ENCODE measurements at places on chromosomes 6 and 20. TPM values are rescaled to one million over a fixed set of nuclear protein-coding genes. Genes with fewer than 3 reads are reported as not detected.

The SLC22A16 gene
- total RNA-seq: not detected

The LTA gene
- not detected for total RNA-seq

DNA sequence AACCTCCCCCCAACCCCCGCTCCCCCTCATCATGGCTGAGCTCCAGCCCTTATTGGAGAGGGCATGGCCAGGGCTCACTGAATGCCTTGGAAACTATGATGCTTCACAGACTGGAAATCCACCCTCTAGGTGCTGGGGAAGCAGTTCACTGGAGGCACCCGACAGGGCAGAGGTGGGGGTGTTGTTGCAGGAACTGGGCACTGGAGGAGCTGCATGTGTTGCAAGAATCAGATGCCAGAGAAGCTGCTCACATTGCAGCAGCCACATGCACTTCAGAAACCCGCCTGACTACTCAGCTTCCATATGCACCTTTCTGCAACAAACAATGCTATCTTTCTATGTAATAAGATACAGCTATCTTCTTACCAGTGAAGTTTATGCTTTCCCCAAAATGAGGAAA is 7.9 kb upstream of the TBPL1 start:
- H3K4me3 ChIP-seq: no peak overlapping the region
- H3K36me3 ChIP-seq: no peaks in the 10 kb centered on the region
- H3K4me1 ChIP-seq: no peaks in the 10 kb centered on the region

- DNase-seq: peak; percentile 88
- peaks cover 38% of the 10 kb centered on the region for H3K4me1 ChIP-seq
- H3K36me3 ChIP-seq: no peaks in the 10 kb centered on the region
- peak within 1 kb of the TSS; percentile 71 for H3K4me3 ChIP-seq
Observed at GRCh38 chr6:32153564-32154513, at the start of gene PPT2. Gene PPT2 (plus strand): TSS chr6:32154141. CDS start chr6:32154595, 454 bp downstream.

The IL17F gene
- not detected for total RNA-seq

The ISM1 gene
- 0.64 TPM for total RNA-seq

DNA sequence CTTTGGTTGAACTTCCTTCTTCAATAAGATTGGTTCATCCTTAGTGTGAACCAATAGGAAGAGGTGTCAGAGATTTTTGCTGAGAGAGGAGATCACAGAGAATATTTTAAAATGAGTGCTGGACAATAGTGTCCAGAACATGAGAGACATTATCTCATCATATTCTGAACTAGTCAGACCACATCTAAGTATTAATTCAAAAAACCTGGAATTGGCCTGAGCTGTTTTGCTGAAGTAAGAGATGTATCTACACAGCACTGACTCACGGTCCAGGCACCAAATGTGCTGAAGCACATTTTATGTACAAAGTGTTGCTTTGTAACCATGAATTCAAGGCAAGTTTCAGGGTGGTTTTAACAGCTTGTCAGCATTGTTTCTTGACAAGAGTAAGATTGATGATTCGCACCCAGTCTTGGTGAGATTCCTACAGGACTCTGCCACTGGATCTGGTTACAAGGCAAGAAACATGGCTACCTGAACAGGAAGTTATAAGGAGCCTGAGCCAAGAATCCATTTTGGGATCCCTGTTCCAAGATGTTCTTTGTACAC is 178.2 kb upstream of the HEY2 start:
- DNase-seq: no peak
- H3K36me3 ChIP-seq: no peaks in the 10 kb centered on the region
- no peaks in the 10 kb centered on the region for H3K4me1 ChIP-seq
- no peaks in the 10 kb centered on the region for H3K27me3 ChIP-seq
- H3K4me3 ChIP-seq: no peak overlapping the region
- H3K27ac ChIP-seq: no peak overlapping the region

The ADGRB3 gene
- total RNA-seq: 0.96 TPM

The PPP1R3D gene
- total RNA-seq: 16.7 TPM

- no peaks in the 10 kb centered on the region for H3K36me3 ChIP-seq
- H3K27ac ChIP-seq: no peak overlapping the region
- H3K4me3 ChIP-seq: no peak overlapping the region
- H3K27me3 ChIP-seq: no peaks in the 10 kb centered on the region
Observed at GRCh38 chr6:4336778-4337442, 201.5 kb upstream of the ECI2 start.

The ARMC2 gene
- total RNA-seq: 2.0 TPM

DNA sequence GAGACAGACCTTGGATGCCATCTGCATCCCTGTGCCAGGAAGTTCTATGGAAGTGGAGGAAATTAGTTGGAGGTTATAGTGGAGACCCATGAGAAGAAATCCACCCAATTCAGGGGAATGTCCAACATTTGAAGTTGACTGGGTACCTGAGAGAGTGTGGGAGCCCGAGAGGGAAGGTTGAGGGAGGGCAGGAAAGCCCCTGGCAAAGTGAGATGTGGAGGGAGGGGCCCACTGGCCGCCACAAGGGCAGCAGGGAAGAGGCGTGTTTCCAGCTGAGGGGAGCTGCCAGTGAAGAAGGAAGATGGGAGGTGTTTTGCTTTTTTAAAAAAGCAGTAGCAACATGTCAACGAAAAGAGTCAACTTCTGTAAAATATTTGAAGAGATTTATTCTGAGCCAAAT is 16.3 kb upstream of the SERPINB9 start:
- no peak for DNase-seq
- no peak overlapping the region for H3K4me3 ChIP-seq
- H3K4me1 ChIP-seq: peaks cover 2% of the 10 kb centered on the region
- H3K27ac ChIP-seq: no peak overlapping the region
- no peaks in the 10 kb centered on the region for H3K27me3 ChIP-seq
- no peaks in the 10 kb centered on the region for H3K36me3 ChIP-seq

GRCh38 chr6:12504325-12504966 is 212.1 kb upstream of the PHACTR1 start:
- H3K36me3 ChIP-seq: no peaks in the 10 kb centered on the region
- no peak overlapping the region for H3K4me3 ChIP-seq
- DNase-seq: peak; percentile 29

GRCh38 chr20:44247586-44248409 is 690 bp downstream of the GDAP1L1 start:
- no peaks in the 10 kb centered on the region for H3K36me3 ChIP-seq
- H3K4me1 ChIP-seq: peaks cover 6% of the 10 kb centered on the region
- H3K27me3 ChIP-seq: peaks cover 17% of the 10 kb centered on the region
- H3K27ac ChIP-seq: no peak overlapping the region
- DNase-seq: no peak

GRCh38 chr6:39920157-39920556 is 14.1 kb downstream of the MOCS1 start:
- peaks cover 65% of the 10 kb centered on the region for H3K4me1 ChIP-seq
- H3K36me3 ChIP-seq: peaks cover 6% of the 10 kb centered on the region
- no peak for DNase-seq

DNA sequence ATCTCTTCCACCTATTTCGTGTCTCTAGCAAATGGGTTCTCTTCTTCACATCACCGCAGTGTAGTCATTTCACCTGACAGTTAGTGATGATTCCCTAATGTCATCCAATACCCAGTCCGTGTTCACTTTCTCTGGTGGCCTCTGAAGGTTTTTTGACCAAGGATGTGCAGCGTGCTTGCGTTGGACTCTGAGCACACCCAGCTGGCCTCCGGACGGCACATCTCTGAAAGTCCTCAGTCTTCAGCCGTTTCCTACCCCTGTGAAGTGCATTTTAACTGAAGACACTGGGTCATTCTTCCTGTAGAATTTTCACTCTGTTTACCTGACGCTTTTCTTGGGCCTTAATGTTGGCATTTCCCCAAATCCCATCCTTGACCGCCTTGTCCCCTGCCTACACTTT is 98.7 kb downstream of the ERMARD start:
- H3K4me3 ChIP-seq: no peak overlapping the region
- no peaks in the 10 kb centered on the region for H3K36me3 ChIP-seq
- H3K27ac ChIP-seq: no peak overlapping the region

The ULBP1 gene
- not detected for total RNA-seq

The SLC22A1 gene
- total RNA-seq: not detected

DNA sequence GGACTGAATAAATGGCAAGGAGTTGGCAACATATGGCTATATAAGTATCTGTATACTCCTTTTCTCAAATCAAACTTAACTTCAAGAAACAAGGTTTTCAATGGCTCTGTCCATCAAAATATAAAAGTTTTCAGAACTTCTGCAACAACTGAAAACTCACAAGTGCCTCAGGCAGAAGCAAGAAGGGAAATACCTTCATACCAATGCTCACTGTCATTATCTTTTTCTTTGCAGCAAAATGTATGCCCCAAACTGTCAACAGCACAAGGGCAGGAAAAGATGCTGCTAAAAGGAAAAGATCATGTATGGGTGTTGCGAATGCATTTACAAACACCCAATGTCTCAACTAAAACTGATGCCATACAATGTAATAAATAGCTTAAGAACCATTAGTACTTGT is 45.9 kb downstream of the PTPRK start:
- H3K27me3 ChIP-seq: no peaks in the 10 kb centered on the region
- peaks cover 16% of the 10 kb centered on the region for H3K4me1 ChIP-seq
- no peak for DNase-seq

The B3GALT4 gene
- 49.0 TPM for total RNA-seq

DNA sequence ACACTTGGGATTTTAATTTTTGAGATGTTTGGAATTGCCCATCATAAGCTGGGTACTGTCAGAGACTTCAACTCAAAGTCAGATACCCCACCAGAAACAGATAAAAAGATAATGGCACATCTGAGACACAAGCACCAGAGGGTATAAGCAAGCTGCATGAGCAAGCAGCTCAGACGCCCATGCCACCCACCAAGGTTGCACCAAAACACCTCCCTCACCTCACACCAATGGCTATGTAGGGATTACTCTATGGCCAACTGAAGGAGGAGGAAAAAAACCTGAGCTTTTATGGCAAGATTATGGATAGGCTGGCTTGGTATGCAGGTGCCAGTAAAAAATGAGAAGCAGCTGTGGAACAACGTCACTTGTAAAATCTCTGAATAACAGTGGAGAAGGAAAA is 3.8 kb upstream of the IRAK1BP1 start:
- H3K27me3 ChIP-seq: no peaks in the 10 kb centered on the region
- no peaks in the 10 kb centered on the region for H3K36me3 ChIP-seq

- H3K4me3 ChIP-seq: no peak overlapping the region
- no peak for DNase-seq
- no peak overlapping the region for H3K27ac ChIP-seq
- no peaks in the 10 kb centered on the region for H3K4me1 ChIP-seq
Observed at GRCh38 chr6:30547454-30547853, 8.8 kb downstream of the GNL1 start.

- H3K27ac ChIP-seq: peak overlapping the region; percentile 96
- H3K4me3 ChIP-seq: no peak overlapping the region
- H3K27me3 ChIP-seq: no peaks in the 10 kb centered on the region
- peaks cover 2% of the 10 kb centered on the region for H3K36me3 ChIP-seq
Observed at GRCh38 chr6:36592221-36592655, 1.9 kb upstream of the SRSF3 start.

DNA sequence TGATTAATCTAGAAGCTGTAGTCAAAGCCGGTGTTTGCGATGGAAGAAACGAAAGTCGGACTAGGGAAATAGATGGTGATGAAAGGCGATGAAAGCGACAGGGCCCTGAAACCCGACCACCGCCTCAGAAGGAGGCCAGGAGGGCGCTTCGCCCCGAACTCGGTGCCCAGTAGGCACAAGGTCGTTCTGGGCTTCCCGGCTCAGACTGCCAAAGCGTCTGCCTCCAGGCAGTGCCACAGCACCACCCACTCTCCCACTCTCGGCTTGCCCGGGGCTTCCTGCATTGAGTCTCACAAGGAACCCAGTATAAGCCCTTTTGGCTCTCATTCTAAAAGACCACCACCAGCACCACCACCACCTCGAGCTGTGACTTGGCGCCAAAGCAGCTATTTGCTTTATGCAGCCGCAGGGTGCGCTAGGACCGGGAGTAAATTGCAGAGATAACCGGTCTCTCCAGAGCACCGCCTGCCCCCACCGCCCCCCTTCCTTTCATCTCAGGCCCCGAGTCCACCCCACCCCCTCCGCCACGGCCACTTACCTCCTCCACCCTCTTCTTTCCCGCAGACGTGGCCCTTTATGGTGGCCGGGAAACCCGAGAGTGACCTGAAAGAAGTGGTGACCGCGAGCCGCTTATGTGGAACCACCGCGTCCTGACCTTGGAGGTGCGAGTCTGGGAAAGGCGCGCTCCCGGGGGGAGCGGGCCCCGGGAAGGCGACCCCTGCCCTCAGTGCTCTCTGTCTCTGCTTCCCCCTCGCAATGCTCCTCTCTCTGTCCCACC is 2.4 kb downstream of the TCF21 start:
- no peaks in the 10 kb centered on the region for H3K36me3 ChIP-seq
- peak overlapping the region; percentile 82 for H3K27ac ChIP-seq

The MYLIP gene
- 38.9 TPM for total RNA-seq

The CDH4 gene
- not detected for total RNA-seq

GRCh38 chr6:168554472-168554871 is 113.5 kb downstream of the SMOC2 start:
- no peaks in the 10 kb centered on the region for H3K27me3 ChIP-seq
- no peaks in the 10 kb centered on the region for H3K4me1 ChIP-seq
- DNase-seq: no peak
- no peak overlapping the region for H3K27ac ChIP-seq

- H3K4me1 ChIP-seq: no peaks in the 10 kb centered on the region
- DNase-seq: no peak
- no peaks in the 10 kb centered on the region for H3K36me3 ChIP-seq
- no peak overlapping the region for H3K4me3 ChIP-seq
- no peak overlapping the region for H3K27ac ChIP-seq
Observed at GRCh38 chr6:68718385-68719073, 83.4 kb downstream of the ADGRB3 start.

The ZNF391 gene
- 1.2 TPM for total RNA-seq

The SLC13A3 gene
- not detected for total RNA-seq

DNA sequence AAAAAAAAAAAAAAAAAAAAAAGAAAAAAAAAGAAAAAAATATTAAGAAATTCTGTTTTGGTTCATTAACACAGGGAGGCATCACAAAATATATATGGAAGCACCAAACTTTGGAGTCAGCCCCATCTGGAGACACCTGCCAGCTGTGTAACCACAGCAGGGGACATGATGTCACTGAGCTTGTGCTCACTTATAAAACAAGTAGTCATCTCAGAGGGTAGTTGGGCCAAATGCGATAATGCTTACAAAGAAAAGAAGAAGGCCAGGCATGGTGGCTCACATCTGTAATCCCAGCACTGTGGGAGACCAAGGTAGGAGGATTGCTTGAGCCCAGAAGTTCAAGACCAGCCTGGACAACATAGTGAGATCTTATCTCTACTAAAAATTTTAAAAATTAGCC is 1.1 kb upstream of the BNIP5 start:
- peak overlapping the region; percentile 14 for H3K27ac ChIP-seq
- H3K4me1 ChIP-seq: peaks cover 37% of the 10 kb centered on the region
- H3K36me3 ChIP-seq: no peaks in the 10 kb centered on the region
- no peak for DNase-seq
- no peaks in the 10 kb centered on the region for H3K27me3 ChIP-seq

DNA sequence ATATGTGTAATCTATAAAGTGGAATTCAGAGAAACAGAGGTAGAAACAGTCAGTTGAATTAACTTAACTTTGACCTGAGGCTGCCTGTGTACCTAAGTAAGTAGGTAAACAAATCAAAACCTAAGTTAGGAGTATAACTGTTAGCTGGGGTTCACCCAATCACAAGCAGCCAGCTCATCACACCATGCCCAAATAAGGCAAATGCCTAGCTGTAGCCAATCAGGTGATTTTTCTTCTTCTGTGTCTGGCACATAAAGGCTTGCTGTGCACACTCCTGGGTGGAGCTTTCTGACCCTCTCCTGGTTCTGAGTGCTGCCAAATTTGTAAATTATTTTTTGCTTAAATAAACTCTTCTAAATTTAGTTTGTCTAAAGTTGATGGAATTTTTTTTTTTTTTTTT is 54.7 kb upstream of the TRIM39 start:
- H3K4me3 ChIP-seq: no peak overlapping the region
- no peaks in the 10 kb centered on the region for H3K4me1 ChIP-seq
- H3K27me3 ChIP-seq: no peaks in the 10 kb centered on the region
- no peak overlapping the region for H3K27ac ChIP-seq
